ENCODE measurements at places on chromosomes 7 and 10.

DNA sequence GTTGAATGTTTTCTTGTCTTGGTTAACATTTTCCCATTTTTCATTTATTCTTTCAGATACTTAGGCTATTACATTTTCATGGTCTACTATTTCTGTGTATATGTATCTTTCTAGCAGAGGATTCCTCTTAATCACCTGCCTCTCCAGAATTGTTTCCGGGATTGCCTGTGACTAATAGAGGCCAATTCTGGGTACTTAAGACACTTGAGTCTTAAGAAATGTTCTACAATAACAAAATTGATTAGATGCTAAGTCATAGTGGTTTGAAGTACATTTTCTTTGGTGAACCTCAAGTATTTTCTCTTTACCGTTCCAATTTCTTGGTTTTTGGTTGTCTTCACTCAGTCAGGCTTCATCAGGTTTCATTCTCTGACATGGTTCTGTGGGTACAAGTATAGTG is 26.4 kb downstream of the BBS9 start:
- no peak for DNase-seq

- no peak for DNase-seq
These were observed 2.5 kb downstream of the LRCH4 start for GRCh38 chr7:100583132-100584053.

DNA sequence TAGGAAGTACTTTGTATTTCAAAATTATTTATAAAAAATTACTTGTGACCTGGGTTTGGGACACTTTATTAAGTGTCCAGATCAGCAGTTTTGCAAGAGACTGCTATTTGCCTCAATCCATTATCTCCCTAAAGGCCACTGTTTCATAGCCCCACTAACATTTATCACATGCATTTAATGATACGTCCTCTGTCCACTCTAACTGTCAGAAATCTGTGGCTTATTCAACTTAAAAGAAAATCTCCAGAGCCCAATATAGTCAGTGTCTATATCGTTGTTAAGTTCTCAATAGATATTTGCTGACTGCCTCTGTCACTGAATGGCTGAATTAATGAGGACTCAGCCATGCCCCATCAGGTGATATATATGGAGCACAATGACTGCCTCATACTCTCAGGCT is 553.9 kb upstream of the POM121L12 start:
- DNase-seq = no peak

DNA sequence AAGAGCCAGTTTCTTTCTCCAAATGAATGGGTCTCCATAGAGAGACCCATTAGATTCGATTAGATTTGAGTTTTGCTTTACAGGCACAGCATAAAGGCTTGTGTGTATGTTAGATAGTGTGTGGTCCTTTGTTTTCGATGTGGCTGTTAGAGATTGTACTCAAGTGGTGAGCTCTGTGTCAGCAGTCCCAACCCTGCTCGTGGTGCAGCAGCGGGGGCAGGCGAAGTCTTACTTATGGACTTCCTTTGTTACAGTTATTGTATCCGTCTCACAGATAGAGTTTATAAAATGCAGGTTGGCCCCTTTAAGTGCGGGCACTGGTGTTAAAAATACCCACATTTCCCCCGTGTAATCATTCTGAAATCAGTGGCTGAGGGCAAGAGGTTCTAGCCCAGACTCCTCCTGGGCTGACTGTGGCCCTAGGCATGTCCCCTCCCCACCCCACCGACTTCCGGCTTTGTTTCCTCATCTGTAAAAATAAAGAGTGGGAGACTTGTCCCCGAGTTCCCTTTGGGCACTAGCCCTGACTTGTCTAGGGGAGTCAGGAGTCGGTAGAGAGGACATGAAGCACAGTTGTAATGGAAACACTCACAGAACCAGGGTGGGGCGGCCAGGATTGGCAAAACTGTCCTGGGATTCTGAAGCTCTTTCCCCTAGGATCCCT is 28.6 kb downstream of the MTURN start:
- no peak for DNase-seq

- peak; percentile 23 for DNase-seq
These were observed 97.3 kb downstream of the CLEC2L start for GRCh38 chr7:139620676-139621344.

GRCh38 chr7:37031571-37032257 is 307.4 kb upstream of the AOAH start:
- peak; percentile 10 for DNase-seq

GRCh38 chr7:81624021-81624592 is 145.7 kb downstream of the HGF start:
- DNase-seq = no peak

GRCh38 chr10:74145133-74145532 is 5.5 kb downstream of the AP3M1 start:
- no peak for DNase-seq

GRCh38 chr10:21526860-21527597 is 1.5 kb upstream of the SKIDA1 start:
- DNase-seq = peak; percentile 40

DNA sequence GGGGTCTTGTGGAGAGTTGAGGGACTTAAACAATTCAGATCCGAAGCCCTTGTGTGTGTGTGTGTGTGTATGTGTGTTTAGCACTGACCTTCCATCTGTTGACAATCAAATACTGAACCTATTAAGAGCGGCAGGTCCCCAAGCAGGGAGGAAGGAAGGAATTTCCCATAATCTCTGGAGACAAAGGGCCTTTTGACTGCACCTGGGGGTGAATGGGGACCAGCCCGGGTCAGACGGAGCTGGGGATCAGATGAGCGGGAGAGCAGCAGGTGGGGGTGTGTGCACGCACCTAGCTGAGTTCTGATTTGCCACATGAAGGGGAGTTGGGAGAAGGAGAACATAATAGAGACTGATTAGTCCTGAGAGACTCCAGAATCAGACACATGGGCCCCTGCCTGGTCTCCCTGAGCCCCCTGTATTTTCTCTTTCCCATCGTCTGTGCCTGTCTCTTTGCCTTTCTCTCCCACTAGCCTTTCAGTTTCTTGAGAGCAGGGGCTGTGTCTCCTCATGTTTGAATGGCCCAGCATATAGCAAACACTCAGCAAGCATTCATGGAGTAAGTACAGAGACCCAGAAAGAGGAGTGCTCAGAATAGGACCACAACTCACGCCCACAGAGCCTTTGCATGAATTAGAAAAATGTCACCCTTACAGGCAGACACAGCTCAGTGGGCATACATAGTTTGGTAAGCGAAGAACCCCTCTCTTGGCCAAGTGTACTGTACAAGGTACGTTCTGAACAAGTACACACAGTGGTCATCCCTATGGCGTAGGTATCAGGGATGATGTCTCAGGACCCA is 288.3 kb upstream of the HABP2 start:
- no peak for DNase-seq

DNA sequence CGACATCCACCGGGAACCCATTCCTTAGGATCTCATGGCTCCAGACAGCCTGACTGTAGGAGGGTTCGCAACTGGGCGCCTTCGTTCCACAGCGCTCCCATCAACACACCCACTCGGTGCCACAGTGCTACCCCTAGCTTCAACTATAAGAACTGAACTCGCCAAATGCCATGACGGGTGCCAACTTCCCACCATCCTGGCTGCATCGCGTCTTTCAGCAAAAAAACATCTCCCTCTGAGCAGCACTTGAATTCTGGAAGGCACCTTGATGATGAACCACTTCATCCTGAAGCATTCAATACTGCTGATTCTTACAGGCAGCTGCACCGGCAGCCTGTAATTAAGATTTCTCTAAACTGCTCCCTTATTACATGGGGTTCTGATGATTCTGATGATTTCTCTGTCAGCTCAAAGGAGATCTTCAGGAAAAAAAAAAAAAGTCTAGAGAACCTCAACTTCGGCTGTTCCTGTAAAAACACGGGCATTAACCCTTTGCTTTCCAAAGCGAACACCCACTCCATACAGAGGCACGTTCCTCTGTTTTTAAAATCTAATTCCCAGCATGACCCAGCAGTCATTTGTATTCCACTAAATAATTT is 1.3 kb downstream of the CYTH3 start:
- DNase-seq = peak; percentile 73

DNA sequence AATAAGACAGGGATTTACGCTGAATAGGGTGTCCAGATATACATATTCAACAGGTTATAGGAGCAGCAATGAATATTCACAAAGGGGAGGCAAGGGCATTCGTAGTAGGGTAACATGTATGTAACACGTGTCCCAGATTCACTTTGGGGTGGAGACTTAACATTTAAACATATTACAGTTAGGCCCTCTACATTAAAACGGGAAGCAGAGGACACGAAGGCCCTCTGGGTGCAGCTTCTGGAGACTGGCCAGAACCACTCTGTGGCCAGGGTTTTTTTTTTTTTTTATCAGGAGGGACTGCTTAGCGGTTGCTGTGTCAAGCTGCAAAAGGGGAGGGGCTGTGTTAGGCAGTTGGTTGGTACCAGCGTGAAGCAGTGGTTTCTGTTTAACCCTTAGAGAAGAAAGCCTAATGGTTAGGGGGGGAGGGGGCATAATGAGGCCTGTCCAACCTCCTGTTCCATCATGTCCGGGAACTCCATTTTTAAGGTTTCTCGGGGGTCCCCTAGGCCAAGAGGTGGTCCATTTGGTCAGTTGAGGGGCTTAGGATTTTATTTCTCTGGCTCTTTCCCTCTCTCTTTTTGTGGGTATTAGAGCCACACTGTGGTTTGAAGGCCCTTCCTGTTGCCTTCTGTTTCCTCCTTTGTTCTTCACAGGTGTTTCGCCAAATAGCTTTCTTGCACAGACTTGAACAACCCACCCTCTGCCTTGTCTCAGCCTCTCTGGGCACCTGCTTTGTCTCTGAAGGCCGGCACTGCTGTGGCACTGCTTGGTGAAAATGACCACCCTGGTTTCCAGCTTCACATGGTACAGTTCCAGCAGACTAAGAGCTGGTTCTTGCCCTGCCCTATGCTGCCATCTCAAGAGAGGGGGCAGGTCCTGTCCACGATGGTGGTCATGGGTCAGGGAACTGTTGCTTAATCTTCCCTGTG is 26.4 kb downstream of the PRF1 start:
- DNase-seq = no peak

DNA sequence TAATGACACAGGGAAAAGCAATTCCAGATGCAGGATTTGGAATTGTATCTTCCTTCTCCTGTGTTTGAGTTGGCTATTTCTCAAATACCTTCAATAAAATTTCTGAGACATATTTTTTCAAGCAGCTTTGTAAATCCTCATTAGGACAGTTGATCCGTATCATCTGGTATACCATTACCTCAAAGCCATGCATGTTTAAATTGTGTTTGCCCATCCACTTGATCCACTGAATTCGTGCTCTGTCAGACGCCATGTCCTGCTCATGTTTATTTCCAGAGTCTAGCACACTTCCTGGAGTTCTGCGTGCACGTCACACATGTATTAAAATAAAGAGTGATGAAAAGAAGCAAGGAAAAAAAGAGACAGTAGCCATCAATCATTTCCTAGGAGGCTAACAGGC is 141.8 kb upstream of the CDC14C start:
- no peak for DNase-seq

GRCh38 chr10:46559231-46559671 is 2.8 kb upstream of the GPRIN2 start:
- no peak for DNase-seq

DNA sequence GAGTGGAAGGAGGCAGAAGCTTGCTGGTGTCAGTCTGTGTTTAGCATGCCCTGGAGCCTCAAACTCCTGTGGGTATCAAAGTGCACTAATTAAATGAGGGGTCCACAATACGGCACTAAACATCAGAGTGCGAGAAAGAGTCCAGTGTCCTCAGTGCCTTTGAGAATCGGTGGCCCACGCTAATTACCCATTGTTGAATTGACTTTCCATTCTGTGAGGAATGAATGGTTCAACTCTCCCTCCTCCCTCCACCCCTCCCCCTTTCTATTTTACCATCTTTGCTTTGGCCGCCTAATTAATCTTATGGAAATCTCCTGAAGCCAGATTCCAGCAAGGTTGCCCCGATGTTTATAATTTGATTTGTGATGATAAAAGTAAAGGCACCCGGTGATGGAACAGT is 217.8 kb downstream of the TFEC start:
- DNase-seq = no peak

DNA sequence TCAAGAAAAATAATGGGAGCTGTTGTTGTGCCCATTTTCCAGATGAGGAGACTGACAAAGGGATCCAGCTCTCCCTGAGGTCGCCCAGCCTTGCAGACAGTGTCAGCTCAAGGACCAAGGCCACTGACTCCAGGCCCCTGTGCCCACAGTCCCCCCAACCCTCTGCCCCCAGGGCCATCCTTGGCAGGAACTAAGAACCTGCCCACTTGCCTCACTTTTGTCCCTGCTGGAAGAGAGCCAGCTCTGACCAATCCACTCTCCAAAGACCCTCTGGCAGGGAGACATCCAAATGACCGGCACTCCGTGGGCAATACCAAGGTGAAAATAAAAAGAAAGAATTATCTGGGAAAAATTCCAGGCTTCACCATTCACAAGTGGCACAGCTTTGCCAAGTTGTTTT is 101.3 kb downstream of the TCERG1L start:
- DNase-seq = no peak

- DNase-seq = no peak
These were observed 73.6 kb upstream of the FAM20C start for GRCh38 chr7:118615-119391.

Measured in 8988T (cell line).